ENCODE measurements at places on chromosomes 2 and 18. TPM values are rescaled to one million over a fixed set of nuclear protein-coding genes. Genes with fewer than 3 reads are reported as not detected.

The ANKRD62 gene
- not detected for total RNA-seq

The DTYMK gene
- total RNA-seq, result 6.4 TPM

The CLK1 gene
- total RNA-seq, result 62.5 TPM

The CD226 gene
- total RNA-seq, result 0.22 TPM

The SPOPL gene
- 12.1 TPM for total RNA-seq

The RUFY4 gene
- 0.12 TPM for total RNA-seq

The ANKRD30B gene
- total RNA-seq, result not detected

The CPS1 gene
- 1.9 TPM for total RNA-seq

The NDUFV2 gene
- 225 TPM for total RNA-seq

The ACMSD gene
- not detected for total RNA-seq
